CD4-positive, alpha-beta T cell treated with Interleukin-17A for 4 hours (primary cell): ENCODE measurements at places on chromosomes 12 and 14.

GRCh38 chr14:41668356-41668755, 61.7 kb downstream of the LRFN5 start:
- no peak for DNase-seq

GRCh38 chr12:3470296-3470695, 20.7 kb upstream of the PRMT8 start:
- no peak for DNase-seq

- no peak for DNase-seq
These were observed 17.8 kb upstream of the YAF2 start for GRCh38 chr12:42255866-42256261.

- DNase-seq = no peak
These were observed 80.5 kb upstream of the BTG1 start for GRCh38 chr12:92226071-92226661.

DNA sequence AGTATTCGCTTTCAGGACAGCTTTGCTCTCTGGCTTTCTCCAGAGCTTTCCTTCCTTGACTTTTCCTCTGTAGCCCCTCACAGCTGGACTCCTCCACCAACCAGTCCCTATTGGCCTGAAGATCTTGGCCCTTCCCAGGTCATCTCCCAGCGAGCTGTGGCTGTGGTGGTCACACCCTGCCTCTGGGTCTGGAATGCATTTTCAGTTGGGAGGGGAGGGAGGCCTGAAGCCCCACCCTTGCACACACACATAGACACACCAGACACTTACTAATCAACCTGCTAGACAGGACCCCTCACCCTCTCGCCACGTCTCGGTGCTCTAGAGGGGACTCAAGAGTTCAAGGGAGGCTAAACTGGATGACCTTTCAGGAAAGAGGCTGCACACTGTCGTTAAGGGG, 13.9 kb downstream of the JDP2 start:
- no peak for DNase-seq

DNA sequence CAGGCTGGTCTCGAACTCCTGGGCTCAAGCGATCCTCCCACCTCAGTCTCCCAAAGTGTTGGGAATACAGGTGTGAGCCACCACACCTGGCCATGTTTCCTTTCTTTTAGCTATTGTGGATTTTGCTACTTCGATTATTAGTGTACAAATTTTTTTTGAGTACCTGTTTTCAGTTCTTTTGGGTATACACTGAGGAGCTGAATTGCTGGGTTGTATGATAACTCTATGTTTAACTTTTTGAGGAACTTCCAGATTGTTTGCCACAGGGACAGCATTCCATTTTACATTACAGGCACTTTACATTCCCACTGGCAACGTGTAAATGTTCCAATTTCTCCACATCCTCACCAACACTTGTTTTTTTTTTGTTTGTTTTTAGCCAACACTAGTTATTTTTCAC, 198.1 kb upstream of the TBX3 start:
- no peak for DNase-seq

DNA sequence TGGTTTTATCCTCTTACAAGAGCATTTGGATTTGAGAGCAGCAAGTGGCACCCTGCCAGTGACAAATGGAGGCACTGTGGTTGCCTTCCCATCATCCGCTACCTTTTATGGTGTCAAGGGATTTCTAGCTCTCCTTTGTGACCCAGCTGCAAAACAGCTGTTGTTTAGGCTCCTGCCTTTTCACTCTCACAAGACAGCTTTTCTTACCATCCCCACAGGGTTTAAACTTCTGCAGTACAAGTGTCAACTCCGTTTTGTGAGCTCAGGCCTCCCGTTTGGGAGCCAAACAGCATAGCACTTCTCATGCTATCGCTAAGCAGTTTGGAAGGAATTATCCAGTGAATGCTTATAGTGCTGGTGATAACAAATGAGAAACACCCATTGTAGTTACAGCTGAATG, 331.4 kb downstream of the TMTC2 start:
- DNase-seq = no peak
